Activated naive CD4-positive, alpha-beta T cell (primary cell): ENCODE measurements at places on chromosomes 7 and 10.

DNA sequence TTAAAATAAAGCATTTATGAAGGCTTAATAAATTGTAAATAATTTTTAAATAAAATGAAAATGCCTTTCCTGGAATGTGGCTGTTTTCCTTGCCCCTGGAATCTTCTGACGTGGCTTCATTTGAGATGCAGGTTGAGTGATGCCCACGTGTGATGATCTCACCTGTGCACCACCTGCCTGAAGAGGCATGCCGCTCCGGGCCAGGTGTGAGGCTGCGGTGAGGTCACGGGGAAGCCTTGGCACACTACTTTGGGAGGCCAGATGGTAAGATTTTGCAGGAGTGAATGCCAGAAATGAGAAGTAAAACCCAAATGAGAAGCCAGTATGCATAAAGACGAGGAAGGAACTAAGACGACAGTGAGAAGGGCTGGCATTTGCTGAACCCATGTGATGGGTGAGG is 36.2 kb downstream of the GOT1 start:
- DNase-seq = no peak

DNA sequence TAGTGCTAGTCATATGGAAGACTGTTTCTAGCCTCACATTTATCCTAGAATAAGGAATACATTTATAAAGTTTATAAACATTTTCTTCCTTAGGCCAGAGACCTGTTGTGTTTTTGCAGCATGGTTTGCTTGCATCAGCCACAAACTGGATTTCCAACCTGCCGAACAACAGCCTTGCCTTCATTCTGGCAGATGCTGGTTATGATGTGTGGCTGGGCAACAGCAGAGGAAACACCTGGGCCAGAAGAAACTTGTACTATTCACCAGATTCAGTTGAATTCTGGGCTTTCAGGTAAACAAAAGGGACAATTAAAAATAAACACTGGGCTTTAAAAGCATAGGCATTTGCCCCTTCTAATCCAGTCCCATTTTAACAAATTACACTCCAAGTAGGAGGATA is 4.2 kb downstream of the LIPF start:
- no peak for DNase-seq

DNA sequence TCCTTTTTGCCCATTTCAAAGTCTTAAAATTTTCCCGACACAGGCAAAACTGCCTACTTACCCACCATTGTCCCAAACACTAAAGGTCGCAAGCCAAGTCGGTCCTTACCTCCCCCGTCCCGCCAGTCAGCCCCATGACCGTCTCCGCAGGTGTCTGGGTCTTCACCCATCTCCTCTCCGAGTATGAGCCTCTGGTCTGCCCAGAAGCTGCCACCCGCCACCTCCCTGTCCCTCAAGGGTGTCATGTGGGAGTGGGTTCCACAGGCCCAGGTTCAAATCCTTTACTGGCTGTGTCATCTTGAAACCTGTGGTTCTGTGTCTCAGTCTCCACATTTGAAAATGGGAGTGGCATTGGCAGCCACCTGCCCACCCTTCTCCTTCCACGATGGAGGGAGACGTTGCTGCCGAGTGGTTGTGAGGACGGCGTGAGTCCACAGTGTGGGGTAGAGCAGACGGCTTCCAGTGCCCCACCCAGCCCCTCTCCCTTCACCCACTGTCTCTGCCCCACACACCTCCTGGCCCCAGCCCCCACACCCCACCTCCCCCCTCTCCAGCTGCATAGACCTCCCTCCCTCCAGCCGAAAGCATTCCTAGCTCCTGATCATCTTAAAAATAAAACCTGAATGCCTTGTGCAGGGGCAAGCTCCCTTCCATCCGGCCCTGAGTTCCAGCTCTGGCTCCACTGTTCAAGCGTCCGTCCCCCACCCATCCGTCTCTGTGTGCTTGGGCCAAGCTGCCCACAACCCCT is 35.3 kb downstream of the FOXL3 start:
- no peak for DNase-seq

DNA sequence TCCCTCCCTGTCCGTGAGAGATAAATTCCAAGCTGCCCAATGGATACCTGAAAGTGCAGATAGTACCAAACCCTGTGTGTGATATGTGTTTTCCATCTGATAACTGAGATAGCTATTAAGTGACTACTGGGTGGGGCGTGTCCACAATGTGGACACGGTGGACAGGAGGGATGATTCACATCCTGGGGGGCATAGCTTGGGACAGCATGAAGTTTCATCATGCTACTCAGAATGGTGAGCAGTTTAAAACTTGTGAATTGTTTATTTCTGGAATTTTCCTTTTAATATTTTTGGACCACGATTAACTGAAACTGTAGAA is 158.6 kb downstream of the CREB5 start:
- no peak for DNase-seq

GRCh38 chr7:118949031-118949430 is 724.5 kb downstream of the ANKRD7 start:
- no peak for DNase-seq

DNA sequence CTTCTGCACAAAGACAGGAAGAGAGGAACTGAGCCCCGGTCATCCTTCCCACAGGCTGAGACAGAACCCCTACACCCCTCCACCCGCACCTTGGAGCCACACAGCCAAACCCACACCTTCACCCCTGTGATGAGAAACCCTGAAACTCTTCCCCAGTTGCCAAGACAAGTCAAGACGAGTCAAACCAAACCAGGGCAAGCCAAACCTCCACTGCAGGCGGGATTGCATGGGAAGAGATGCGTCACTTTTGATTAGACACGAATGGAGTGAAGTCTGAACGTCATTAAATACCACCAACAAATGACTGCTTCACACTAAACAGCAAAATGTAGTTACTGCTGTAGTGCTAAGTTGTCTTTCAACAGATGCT is 73.8 kb downstream of the PRPF18 start:
- no peak for DNase-seq

GRCh38 chr7:50276483-50276882 is 28.0 kb upstream of the IKZF1 start:
- DNase-seq = no peak

- no peak for DNase-seq
Measured at GRCh38 chr7:25369786-25370185, 141.5 kb upstream of the NPVF start.
